ENCODE measurements at places on chromosomes 5 and 9.

GRCh38 chr9:35871545-35871944 lies 1.3 kb upstream of the OR13J1 start:
- DNase-seq, result no peak

DNA sequence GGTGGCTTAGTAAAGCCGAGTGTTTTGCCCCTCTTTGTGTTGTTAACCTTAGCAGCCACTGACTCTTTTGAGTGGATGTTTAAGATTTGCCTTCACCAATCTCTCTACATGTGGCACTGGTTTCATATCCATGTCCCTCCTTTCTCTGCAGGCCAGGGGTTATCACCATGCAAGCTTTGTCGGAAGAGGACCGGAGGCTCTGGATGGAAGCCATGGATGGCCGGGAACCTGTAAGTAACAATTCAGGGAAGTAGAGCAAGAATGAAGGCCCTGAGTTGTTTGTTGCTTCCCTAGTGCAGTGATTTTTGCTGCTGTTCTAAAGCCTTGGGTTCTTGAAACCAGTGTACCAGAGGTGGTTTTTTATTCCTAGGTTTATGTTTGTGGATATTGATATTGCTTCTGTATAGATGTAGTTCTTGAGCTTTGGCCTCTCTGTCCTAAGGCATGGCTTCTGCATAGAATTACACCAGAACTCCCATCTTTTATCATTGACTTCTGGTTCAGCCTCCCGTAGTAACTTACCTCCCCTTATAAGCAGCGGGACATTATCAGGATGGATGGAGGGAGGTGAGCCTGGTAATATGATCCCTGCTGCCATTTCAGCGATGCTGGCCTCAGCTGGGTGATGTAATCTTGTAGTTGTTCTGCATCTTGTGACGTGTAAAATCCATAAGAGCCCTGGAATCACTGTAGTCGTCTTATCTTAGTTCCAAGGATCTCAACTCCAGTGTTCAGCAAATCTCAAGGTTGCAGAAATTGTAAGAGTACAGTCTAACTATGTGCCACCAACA lies 161.9 kb downstream of the ARHGAP26 start:
- no peak for DNase-seq

- DNase-seq, result no peak
Measured at GRCh38 chr9:117815315-117815714, 111.1 kb downstream of the TLR4 start.

- peak; percentile 78 for DNase-seq
Measured at GRCh38 chr5:181190711-181191525, 14.1 kb downstream of the TRIM7 start.

- DNase-seq, result no peak
Measured at GRCh38 chr5:142886211-142886610, 116.0 kb downstream of the ARHGAP26 start.

GRCh38 chr9:11709567-11709966 lies 983.6 kb upstream of the TYRP1 start:
- no peak for DNase-seq

DNA sequence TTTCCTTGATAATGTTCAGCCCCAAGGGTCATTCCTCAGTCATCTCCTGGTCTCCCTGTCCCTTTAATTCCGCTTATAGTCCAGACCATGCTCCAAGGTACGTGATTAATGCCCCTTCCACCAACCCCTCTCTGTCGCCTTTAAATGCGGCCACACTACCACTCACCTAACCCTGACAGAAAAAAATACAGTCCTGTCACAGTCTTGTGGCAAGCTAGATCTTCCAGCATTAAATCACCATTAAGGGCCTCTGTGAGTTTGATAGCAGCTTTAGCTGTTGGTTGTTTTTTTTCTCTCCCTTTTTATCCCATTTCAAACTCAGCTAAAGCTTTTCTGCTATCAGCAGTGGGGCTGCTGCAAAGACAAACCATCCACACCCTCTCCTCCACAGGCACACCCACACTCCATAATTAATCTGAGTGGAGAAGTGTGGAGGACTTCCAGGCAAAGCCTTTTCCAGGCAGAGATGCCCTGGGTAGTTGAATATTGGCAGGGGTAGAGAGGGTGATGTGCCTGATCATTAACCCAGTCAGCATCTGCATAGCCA lies 522.7 kb upstream of the CLINT1 start:
- DNase-seq, result no peak

- no peak for DNase-seq
Measured at GRCh38 chr5:14258840-14259239, 115.7 kb downstream of the TRIO start.

- DNase-seq, result no peak
Measured at GRCh38 chr9:89608641-89609335, 4.0 kb downstream of the GADD45G start.

DNA sequence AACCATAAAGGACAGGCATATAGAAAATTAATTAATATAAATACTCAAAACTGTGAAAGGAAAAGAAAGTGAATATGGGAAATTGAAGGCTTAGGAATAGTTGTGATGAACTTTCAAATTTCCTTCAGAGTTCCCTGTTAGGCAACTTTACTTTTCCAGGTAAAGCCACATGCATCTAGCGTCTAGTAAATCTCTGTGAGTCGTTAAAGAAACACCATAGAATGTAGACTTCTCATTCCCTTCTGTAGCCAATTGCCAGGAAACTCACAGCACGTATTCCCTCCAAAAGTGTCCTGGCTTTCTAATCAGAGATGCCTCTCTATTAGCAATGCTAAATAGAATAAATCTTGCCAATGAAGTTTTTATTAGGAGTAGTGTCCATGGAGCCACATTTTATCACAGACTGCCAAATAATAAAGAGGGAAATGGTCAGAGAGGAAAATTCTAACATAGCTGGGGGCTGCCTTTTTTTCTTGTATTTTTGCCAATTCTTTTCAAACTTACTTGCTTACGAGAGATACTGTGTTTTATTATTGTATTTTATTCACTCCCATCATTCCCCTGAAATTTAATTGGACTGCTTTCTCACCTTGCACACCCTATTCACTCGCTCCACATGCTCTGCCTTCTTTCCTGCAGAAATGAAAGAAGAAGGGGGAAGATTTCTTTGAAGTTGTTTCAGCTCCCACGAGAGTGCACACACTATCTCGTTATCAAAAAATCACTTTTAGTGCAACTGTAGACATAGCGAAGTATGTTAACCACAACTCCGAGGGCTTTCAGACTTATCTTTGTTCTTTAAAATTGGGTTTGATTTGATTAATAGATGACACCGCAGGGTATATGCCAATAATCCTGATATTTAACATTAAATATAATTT lies 439.0 kb downstream of the CSNK1G3 start:
- no peak for DNase-seq

DNA sequence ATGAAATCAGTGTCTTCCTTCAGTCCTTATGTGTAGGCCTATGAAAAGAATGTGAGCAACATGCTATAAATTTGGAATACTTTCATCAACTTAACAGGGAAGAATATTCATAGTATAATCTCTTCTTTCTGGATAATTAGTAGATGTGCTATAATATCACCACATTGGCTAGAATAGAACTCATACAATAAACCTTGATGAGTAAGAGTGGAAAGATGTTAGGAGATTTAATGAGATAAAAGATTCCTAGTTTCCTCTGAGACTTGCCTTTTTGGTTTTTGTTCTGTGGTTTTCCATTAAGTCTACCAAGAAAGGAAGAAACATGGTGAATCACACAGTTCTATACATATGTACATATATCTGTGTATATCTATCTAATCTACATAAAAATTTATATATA lies 301.8 kb upstream of the PRR16 start:
- no peak for DNase-seq

DNA sequence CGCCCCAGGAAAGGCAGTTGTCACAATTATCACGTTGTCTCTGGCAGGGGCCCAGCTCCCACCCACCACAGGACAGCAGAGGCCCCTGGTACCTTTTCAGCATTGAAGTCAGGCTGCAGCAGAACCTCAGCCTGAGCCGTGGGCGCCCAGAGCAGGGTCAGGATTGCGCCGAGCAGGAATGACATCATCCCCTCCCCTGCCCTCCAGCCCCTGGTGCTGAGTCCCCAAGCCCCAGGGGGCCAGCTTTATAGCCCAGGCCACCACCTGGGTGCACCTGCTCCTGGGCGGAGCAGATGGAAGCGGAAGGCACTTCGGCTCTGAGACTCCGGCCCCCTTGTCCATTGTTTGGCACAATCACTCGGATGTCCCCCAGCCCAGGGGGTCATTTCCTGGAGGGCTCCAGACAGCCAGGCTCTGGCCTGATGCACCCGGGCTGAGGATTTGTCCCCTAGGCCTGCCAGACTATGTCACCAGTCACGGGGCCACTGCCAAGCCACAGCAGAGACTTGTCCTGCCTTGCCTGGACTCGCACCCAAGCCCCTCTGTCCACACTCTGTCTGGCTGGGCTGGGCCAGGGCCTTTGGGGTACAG lies at the start of gene LCN15:
LCN15 (minus strand) TSS at position 218 of the 591 bp plus-strand sequence; CDS start at position 188, 30 bp downstream.
- DNase-seq, result no peak

DNA sequence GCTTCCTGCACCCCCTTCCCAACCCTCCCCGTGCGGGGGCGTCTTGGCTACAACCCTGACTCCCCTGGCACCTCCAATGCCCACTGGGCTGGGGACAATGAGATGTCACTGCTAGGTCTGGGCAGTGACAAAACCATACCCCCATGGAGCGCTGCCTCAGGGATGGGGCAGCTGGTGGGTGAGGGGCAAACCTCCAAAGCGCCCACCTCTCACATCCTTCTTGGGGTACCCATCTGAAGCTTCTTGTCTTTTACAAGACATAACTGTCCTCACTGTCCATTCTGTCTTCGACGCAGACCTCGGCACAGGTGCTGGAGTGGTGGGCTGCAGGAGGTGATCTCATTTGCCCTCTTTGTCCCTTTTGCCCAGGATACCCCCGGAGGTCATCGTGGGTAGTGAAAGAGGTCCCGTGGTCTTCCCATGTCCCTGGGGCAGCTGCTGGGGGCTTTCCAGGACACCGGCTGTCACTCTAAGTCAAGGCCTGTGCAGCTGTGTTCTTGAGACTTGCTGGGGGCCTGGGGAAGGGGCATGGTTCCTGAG lies 27.8 kb upstream of the CSF1R start:
- DNase-seq, result no peak

DNA sequence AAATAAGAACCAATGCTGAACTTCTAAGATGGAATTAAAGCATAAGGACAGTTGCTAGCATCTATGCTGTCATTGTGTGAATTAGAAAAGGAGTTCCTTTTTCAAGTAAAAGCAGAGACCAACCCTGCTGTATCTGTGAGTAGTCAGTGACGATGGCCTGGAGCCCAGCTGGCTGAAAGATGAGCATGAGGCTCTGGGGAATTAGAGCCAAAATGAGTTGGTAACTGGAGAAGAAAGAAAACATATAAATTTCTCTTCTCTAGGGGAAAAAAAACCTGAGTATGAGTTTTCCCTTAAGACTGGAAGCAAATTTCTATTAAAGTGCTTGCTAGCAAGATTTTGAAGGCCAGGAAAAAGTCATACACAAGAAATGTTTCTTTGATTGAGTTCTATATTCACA lies 1.6 kb upstream of the SPZ1 start:
- peak; percentile 85 for DNase-seq

GRCh38 chr9:125137200-125137599 lies 6.1 kb downstream of the SCAI start:
- no peak for DNase-seq

DNA sequence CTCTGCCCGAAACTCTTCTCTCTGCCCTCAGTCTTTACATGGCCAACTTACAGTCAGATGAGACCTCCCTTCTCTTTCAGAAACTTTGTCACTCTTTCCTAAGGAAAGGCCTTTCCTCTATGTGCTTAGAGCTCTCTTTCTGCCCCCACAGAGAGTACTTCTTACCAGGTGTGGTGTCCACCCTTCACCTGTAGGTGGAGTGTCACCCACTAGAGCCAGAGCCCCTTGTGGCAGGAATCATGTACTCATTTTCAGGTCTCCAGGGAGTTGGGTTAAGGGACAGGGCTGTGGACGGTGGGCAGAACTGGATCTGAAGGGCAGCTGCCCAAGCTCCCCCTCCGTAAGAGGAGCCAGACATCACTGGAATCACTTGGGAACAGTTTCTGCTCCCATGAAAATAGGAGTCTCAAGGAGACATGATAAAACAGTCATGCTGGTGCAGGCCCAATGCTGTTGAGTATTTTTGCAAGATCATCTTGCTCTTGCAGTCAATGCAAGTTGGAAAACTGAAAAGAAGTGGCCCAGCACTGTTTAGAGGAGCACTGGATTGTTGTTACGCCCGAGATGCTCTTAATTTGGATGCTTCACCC lies 436.7 kb downstream of the ZSWIM6 start:
- DNase-seq, result no peak

- no peak for DNase-seq
Measured at GRCh38 chr9:28120184-28120583, 546.9 kb upstream of the C9orf72 start.

Measured in spinal cord (tissue), 10 donors.